H4 (cell line): ENCODE measurements at places on chromosomes 5 and 9. TPM values are rescaled to one million over a fixed set of nuclear protein-coding genes. Genes with fewer than 3 reads are reported as not detected.

ADAM19 gene
- total RNA-seq, result 4.9 and 5.6 TPM in 2 replicates

PCDHGA10 gene
- total RNA-seq, result 1.4 and 1.9 TPM in 2 replicates

CAVIN4 gene
- total RNA-seq, result 0.37 and 0.60 TPM in 2 replicates

CCNI2 gene
- total RNA-seq, result not detected in 2 replicates

NTRK2 gene
- 0.10 and 0.39 TPM in 2 replicates for total RNA-seq

PCDHGB7 gene
- 0.58 and 1.4 TPM in 2 replicates for total RNA-seq

DNA sequence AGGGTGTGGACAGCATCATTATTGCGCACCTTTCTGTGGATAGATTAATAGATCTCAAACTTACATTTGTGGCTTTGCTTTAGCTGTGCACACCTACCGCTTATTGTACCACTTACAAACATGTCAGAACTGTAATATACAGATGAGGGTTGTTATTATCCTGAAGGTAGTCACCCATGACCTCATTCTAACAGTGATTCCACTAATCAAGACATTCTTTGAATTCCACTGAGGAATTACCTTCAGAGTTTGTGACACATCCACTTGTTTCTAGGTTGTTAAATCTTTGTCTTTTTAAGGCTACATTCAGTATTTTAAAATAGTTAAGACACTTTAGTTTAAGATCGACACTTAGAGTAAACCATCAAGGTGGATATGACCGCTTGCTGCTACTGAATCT, 7.8 kb downstream of the KCNV2 start:
- DNase-seq, result no peak

PCDHGA2 gene
- 0.99 and 1.6 TPM in 2 replicates for total RNA-seq

DNA sequence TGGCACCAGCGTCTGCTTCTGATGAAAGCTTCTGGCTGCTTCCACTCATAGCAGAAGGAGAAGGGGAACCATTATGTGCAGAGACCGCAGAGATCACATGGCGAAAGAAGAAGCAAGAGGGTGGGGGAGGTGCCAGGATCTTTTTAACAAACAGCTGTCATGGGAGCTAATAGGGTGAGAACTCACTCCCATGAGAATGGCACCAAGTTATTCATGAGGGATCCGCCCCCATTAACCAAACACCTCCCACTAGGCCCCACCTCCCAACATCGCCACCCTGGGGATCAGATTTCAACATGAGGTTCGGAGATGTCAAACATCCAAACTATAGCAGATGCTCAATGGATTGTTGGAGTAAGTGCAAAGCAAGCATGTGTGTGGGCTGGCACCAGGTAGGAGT, 125.8 kb upstream of the SLIT3 start:
- no peak for DNase-seq

GRCh38 chr9:77018058-77018968, 1.1 kb upstream of the FOXB2 start:
- DNase-seq, result no peak

DNA sequence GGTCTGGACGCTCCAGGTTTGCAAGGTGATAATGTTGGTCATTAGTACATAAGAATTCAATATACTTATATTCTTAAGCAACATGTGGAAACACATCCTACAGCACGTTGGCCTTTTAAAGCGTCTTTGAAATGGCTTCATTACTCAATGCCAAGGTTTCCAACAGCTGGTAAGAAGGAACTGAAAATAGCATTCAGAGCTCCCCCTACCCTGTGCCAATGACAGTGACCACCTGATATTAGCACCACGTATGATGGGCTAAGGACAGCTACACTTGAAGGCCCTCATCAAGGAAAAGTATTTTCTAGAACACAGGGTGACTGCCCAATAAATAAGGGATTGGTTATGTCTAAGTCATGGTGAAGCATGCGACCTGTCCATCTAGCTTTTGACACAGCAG, 9.9 kb downstream of the ZNF622 start:
- no peak for DNase-seq

COL27A1 gene
- 1.3 and 2.4 TPM in 2 replicates for total RNA-seq

- DNase-seq, result no peak
Observed at GRCh38 chr9:121179930-121180681, 21.6 kb downstream of the RAB14 start.

ADAMTS2 gene
- 0.21 and 1.2 TPM in 2 replicates for total RNA-seq

GRCh38 chr9:79134654-79135053, 437.1 kb upstream of the TLE4 start:
- DNase-seq, result peak; percentile 38

CHSY3 gene
- 9.3 and 9.8 TPM in 2 replicates for total RNA-seq

GRCh38 chr9:91433180-91433579, 9.5 kb upstream of the NFIL3 start:
- DNase-seq, result peak; percentile 92

DNA sequence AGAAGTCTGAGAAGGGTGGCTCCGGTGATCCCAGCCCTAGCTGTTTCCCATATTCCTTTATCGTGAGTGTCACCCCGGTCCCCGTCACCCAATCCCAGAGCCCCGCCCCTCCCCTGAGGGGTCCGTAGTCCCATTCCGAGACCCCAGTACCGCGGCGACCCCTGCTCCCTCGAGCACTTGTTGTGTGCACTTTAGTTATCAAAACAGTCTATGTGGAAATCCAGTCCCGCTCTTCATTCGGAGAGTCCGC, 223 bp downstream of the LRSAM1 start:
- no peak for DNase-seq

GRCh38 chr9:95104980-95105379, 212.5 kb downstream of the FANCC start:
- DNase-seq, result no peak

- DNase-seq, result no peak
Observed at GRCh38 chr5:135635451-135635850, 56.7 kb upstream of the CXCL14 start.

NSMF gene
- 17.1 and 19.1 TPM in 2 replicates for total RNA-seq

DNA sequence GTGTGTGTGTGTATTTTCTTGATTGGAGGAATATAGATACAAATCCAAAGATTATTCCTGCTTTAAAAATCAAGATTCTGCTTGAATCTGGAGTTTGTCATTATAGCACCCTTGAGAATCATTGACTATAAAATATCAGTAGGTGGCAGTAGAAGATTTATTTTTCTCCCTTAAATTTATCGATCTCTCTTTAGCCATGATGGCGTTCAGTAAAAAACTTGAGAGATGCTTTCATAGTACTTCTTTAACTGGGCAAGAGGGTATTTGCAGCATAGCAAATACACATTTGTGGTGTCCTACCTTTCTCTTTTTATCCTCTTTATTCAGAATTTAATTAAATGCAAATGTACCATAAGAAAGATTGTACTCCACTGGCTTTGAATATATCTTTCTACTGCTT, 307.7 kb downstream of the ADGRV1 start:
- DNase-seq, result peak; percentile 19

- DNase-seq, result no peak
Observed at GRCh38 chr9:98606730-98607129, 102.0 kb downstream of the GABBR2 start.

DNA sequence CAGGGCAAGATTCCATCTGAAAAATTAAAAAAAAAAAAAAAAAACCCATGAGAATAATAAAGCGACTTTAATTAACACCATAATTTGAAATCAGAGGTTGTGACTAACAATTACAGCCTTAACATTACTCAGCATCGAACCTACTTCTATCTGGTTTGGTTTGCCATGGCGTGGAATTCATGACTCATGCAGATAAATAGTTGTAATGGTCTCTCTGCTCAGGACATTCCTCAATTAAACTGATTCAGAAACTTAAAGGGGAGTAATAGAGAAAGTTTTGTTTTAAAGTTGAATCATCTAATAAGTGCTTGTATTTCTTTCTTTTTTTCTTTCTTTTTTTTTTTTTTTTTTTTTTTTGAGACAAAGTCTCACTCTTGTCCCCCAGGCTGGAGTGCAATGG, 135.5 kb downstream of the SPATA31D1 start:
- peak; percentile 65 for DNase-seq
